ENCODE measurements at places on chromosomes 6 and 20.
A peak's percentile ranks its signal among the peaks of the same experiment; 100 is the strongest.

DNA sequence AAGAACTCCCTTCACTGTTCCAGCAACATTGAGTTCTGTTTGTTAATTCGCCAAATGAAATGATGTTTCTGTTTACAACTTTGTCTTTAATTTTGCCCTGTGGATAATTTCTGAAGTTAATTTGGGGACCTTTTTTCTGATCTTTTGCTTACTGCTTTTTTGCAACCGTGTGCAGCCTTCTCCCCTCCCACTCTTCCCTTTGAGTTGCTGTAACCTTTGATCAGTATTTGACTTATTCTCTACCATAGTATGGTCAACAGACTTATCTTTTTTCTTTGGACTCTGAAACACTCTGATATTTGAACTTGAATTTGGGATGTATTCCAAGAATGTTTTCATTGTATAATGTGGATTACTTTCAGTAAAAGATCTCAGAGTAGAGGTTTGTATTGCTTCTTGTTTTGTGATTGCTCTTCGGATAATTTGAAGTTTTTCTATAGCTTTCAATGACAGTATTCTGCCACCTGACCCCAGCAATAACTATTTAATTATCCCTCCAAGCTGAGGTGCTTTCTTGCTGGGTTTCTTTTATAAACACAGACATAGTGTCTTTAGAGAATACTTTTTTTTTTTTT, 46.2 kb downstream of the LRRN4 start:
- no peak for DNase-seq

GRCh38 chr6:24064106-24064505, 61.9 kb upstream of the NRSN1 start:
- DNase-seq, result peak; percentile 39

- no peak for DNase-seq
Observed at GRCh38 chr6:105929626-105930025, 156.5 kb upstream of the PRDM1 start.

GRCh38 chr6:70130865-70131264, 172.0 kb downstream of the COL9A1 start:
- DNase-seq, result no peak

DNA sequence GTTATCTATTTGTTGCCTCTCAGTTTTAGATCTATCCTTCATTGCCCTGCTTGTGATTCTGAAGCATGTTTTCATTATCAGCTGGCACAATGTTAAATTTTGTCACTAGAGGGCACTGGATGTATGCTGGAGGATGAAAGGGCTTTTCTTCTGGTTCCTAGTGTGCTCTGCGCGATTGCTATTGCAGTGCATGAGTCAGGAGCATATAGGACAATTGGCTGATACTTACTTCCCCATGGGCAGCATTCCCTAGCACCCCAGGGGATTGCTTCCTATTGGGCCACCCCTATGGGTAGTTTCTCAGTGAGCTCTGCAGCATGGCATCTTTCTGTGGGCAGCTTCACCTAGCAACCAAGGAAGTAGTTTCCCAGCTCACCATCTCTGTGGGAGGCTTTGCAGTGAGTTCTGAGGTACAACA, 280.3 kb upstream of the SYNCRIP start:
- DNase-seq, result peak; percentile 9

- no peak for DNase-seq
Observed at GRCh38 chr6:125207956-125208355, 54.4 kb downstream of the TPD52L1 start.

- no peak for DNase-seq
Observed at GRCh38 chr6:99318566-99318965, 30.9 kb downstream of the FAXC start.

- no peak for DNase-seq
Observed at GRCh38 chr20:51411870-51412269, 130.6 kb downstream of the NFATC2 start.

Data from NCI-H146 (cell line).